Stimulated activated CD8-positive, alpha-beta memory T cell treated with anti-CD3 and anti-CD28 coated beads, Interleukin-7, amount 100 ng/mL, for 1 hour (primary cell): ENCODE measurements at places on chromosomes 5 and 9.

DNA sequence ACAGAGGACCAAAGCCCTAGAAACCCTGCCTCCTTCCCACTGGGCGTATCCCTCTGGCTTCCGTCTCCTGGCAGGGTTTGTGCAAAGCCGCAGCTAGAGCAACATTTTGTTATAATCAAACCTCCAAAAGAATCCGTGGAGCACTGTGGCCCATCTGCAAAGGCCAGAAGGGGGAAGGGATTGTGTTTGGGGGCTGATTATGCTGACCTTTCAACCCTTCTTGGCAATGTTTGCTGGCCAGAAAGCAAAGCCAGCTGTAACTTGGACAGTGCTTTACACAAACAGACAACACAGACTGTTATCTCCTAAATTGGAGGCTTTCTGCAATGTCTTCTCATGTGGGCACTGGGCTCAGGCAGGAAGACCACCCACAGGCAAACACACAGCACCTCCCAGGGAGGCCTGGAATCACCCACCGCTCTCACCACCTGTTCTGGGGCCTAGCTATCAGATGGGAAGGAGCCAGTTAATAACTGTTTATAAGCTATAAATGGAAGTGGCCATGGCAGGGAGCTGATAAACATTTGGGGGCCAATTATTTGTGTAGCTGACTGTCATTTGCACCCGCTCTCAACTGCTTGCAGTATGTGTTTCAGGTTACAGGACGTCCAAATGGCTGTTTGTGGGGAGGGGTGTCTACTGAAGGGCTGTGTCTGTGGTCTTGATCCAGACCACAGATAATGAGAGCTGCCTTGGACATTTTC, 121.6 kb upstream of the ERCC6L2 start:
- DNase-seq: no peak

DNA sequence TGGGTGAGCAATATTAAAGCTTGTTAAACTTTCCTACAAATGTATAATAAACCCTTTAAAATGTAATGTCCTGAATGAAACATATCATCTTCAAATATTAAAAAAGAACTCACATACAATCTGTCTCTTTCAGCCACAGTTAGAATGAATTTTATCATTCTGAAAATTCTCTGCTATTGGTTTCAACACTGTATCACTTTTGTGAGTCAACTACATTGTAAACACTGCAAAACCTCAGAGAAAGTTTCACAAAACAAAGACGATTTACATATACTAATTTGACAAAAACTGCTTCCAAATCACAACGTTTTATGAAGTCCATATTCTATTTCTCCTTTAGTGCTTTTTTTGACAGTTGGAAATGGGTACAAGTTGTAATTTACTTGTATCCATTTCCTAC, 1032.0 kb upstream of the DMAC1 start:
- DNase-seq: no peak

GRCh38 chr5:167565189-167565954, 726.1 kb upstream of the WWC1 start:
- no peak for DNase-seq

DNA sequence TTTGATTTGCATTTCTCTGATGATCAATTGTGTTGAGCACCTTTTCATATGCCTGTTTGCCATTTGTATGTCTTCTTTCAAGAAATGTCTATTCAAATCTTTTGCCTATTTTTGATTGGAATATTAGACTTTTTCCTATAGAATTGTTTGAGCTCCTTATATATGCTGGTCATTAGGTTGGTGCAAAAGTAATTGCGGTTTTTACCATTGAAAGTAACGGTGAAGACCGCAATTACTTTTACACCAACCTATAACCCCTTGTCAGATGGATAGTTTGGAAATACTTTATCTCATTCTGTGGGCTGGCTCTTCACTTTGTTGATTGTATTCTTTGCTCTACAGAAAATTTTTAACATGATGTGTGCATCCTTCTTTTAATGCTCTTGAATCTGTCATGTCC, 113.2 kb upstream of the PRRC1 start:
- DNase-seq: no peak

GRCh38 chr5:60257596-60258271, 364.2 kb upstream of the PDE4D start:
- DNase-seq: no peak

- DNase-seq: no peak
Observed at GRCh38 chr9:127838375-127839078, 15.9 kb downstream of the ENG start.

DNA sequence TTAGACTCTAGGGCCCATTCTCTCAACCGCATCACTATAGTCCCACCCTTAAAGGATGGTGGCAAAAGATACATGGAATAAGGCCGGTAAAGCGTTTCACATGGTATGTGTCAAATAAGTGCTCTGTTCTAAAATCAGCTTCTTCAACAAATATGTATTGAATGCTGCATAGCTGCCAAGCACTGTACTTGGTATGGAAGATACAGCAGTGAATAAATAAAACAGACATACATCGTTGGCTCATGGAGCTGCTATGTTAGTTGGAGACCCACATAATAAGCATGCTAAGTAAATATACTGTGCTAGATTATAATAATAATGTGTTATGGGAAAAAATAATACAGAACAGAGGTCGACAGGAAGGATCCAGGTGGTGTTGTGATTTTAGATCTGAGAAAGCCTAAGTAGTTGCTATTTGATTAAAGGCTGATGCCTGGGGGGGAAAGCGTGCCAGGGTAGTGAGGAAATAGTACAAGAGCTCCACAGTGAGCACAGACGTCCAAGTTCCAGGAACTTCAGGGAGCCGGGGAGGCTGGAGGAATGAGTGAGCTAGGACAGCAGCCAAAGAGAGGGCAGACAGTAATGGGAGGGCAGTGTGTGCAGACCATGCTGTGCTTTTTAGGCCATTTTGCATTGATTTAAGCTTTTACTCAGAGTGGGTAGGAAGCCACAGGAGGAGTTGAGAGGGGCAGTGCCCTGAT, 93.7 kb downstream of the JAKMIP2 start:
- DNase-seq: no peak

GRCh38 chr5:72280581-72281069, 39.4 kb downstream of the MRPS27 start:
- no peak for DNase-seq

- no peak for DNase-seq
Observed at GRCh38 chr5:131436081-131436480, 172.2 kb downstream of the CDC42SE2 start.

DNA sequence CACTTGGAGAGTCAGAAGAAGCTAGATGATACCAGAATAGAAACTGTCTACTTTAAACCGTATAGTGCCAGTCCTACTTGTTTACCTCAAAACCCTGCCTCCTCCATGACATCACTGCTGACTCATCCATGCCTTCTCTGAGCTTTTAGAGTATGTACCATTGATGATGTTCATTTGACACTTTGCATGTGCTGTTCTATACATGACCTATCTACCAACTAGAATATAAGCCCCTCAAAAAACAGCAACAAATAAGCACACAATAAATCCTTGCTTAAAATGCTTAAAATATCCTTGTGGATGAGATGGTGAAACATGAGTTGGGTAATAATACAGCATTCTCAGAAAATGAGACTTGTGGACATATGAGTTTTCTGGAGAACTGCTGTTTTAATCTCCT, 2.6 kb downstream of the CTNNAL1 start:
- DNase-seq: peak; percentile 30

DNA sequence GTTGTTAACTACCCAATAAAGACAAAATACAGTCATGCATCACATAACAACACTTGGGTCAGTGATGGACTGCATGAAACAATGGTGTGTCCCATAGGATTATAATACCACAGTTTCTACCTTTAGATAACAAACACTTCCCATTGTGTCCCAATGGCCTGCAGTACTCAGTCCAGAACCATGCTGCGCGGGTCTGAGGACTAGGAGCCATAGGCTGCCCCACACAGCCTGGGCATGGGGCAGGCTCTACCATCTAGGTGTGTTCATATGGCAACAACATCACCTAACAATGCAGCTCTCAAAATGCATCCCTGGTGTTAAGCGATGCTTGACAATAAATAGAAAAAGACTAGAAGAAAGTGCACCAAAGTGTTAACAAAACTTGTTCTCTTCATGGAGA, 6.8 kb downstream of the IPPK start:
- no peak for DNase-seq

GRCh38 chr5:159732220-159732619, 184.1 kb upstream of the ADRA1B start:
- DNase-seq: no peak

DNA sequence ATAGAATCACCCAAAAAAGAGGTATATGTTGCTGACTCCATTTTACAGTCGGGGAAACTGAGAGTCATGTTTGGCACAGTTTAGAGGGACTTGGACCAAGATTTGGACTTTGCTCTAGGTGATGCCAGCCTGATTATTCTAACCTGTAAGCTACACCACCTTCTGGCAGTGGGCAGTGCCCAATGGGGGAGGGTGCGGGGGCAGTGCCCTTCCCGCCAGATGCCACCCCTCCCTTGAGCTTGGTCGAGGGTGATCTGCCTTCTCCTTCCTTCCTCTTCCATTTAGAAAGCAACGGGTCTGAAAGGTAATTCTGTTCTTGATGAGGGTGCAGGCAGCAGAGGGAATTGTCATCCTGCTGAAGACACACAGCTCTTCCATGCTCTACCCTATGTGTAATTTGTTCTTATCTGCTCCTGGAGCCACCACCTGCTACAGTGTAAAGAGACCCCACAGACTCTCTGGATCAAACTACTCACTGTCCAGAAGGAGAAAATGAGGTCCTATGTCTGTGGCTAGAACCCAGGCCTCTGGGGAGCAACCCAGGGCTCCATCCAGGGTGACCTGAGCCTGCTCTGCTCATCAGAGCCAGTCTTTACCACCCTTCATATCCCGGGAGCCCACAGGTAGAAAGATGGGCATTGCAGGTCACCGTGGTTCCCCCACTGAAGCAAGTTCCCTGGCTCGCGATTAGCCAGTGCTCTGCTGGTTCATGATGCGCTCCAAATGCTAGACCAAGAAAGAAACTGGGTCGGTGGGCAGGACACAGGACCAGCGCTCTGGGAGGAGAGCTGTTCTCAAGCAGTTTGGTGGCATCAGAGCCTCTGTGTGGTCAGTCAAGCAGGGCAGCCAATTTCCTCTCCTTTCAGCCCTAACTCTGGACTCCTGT, 156.2 kb downstream of the RGS3 start:
- DNase-seq: no peak

- no peak for DNase-seq
Observed at GRCh38 chr5:76413746-76414145, 10.7 kb downstream of the IQGAP2 start.

GRCh38 chr9:10148796-10149195, 464.0 kb downstream of the PTPRD start:
- no peak for DNase-seq

DNA sequence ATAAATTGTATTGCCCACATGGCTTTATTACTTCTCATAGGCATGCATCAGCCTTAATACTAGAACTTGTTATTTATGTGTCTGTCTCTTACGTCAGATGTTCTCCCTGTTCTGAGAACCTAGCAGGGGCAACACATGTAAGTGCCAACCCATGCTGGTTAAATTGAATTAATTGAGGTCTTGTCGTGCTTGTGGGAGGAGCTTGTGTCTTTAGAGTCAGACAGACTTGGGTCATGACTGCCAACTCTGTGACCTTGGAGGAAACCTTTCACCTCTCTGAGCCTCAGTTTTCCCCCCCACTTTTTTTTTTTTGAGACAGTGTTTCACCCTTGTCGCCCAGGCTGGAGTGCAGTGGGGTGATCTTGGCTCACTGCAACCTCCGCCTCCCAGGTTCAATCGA, 2.2 kb upstream of the MEGF9 start:
- DNase-seq: no peak
